Uterus (tissue), 4 donors: ENCODE measurements at places on chromosomes 11 and 22. TPM values are rescaled to one million over a fixed set of nuclear protein-coding genes. Genes with fewer than 3 reads are reported as not detected.

MIAT gene
- total RNA-seq: 2.9 TPM

DNA sequence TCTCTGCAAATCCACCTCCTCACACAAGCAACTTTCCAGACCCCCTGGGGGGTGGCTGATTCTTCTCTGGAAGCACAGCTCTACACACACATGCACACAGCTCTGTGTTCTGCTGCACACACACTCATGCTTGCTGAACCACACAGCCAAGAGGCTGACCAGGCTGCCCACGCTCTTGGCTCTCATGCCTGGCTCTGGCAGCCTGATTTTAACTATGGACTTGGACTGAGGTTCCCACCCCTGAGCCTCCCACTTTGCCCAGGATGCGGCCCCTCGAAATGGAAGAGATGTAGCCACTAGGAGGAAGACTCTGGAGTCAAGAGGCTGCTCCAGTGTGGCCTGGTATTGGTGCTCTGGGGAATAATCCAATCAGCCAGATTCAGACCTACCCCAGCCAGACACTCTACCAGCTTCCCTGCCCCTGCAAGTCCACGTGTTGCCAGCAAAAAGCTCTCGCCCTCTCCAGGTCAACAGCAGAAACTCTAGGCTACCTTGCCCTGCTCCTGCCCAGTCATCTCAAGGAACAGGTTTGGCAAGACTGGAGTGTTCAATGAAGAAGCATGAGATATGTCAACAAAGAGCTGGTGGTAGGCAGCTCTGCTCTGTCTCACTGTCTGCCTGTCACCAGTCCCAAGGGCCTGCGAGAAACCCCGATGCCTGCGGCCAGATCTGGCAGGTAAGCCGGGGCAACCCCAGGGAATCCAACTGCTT lies 8.8 kb upstream of the CASTOR1 start:
- DNase-seq: no peak

GRCh38 chr11:34348919-34349318 lies 8.9 kb downstream of the ABTB2 start:
- no peak for DNase-seq

DNA sequence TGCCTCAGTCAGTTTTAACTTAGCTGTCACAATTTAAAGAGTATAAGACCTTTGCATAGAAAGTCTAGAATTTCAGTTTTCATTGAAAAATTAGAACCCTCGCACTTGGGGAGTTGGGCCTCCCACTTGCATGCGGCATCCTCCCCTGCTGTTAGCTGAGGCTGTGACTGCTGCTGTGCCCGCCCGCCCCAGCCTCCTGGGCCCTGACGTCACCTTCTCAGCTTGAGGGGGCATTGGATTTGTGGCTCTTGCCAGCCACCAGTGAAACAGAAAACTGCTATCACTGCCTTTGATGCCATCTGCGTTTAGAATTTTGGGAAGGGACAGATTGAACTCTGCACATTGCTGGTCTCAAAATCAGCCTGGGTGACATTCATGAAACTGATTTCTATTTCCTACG lies 108.7 kb downstream of the CTTN start:
- DNase-seq: no peak

DNA sequence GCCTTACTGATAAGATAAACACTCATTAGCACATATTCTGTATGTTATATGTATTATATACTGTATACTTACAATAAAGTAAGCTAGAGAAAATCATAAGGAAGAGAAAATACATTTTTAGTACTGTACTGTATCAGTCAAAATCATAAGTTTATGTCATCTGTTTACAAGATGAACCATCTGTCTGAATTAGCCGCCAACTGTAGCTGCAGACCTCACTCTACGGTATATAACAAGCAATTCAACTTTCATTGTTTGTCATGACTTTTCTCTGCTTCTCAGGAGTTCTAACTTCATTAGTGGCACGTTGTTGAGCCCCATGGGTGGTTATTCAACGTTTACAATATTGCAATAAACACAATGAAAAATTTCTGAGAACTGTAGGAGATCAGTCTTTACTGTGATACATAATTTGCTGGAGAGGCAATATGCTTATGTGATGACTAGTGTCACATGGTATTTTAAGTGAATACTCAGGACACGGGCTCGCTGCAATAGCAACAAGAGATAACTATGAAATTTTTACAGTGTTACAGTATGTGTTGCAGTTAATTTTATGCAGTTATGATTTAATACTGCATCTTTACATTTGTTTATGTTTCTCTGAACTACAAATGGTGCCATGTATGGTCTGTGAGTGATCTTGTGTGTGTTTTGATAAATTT lies 132.2 kb upstream of the CTSC start:
- DNase-seq: no peak

DNA sequence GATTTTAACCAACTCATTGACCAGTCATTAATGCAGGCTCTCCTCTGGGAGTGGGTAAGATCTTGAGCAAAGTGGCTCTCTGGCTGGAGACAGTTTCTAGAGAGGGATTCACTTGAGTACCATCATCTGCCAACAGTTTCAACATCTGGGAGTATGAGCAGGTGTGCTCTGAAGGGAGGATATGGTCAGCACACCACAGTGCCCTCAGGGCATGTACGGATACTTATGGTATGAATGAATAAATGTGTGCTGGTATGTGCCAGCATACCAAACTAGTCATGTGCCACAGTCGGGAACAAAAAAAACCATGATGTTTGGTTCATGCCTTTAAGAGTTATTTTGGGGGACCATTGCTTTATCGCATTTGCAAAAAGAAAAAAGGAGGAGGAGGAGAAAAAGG lies 1197.5 kb upstream of the TENM4 start:
- DNase-seq: no peak
